CD4-positive, alpha-beta T cell treated with Interleukin-6 at 100 ng/mL for 8 hours (primary cell): ENCODE measurements at places on chromosomes 4 and X.

GRCh38 chr4:107801766-107802211 is 22.9 kb upstream of the SGMS2 start:
- DNase-seq: no peak

GRCh38 chr4:165006886-165007285 is 24.9 kb upstream of the TRIM60 start:
- DNase-seq: no peak

GRCh38 chr4:182143822-182144625 is 99.2 kb upstream of the TENM3 start:
- no peak for DNase-seq

DNA sequence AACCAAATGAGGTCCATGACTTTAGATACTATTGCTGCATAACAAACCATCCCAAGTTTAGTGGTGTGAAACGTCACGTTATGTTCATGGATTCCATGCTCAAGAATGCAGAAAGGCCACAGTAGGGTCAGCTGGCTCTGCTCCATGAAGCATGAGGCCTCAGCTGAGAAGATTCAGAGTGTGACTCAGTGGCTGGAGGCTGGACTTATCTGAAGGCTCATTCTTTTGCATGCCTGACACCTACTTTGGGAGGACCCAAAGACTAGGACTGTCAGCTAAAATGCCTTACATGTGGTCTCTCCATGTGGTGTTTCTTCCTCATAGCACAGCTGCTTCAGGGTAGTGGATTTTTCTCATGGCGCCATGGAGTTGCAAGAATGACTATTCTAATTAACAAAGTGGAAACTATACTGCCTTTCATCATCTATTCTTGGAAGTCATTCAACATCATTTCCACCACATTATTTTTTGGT is 11.5 kb upstream of the CCDC149 start:
- no peak for DNase-seq

DNA sequence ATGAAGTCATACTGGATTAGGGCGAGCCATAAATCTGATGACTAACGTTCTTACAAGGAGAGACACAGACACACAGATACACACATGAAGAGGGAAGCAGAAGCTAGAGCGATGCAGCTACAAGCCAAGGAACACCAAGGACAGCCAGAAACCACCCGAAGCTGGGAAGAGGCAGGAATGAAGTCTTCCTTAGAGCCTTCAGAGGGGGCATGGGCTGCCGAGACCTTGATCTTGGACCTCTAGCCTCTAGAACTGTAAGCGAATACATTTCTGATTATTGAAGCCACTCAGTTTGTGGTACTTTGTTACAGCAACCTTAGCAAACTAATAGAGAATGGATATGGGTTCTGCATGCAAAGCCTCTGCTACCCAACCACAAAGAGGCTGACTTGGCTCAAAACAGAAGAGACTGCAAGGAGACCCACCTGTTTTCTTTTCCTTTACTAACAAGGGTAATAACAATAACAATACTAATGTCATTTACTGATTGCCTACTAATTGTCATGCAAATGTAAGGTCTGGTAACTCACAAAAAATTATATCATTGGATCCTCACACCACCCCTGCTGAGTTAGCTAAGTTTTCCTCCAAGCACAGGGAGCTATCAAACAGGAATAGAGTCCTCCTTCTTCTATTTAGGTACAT is 10.1 kb upstream of the LDB2 start:
- DNase-seq: no peak

DNA sequence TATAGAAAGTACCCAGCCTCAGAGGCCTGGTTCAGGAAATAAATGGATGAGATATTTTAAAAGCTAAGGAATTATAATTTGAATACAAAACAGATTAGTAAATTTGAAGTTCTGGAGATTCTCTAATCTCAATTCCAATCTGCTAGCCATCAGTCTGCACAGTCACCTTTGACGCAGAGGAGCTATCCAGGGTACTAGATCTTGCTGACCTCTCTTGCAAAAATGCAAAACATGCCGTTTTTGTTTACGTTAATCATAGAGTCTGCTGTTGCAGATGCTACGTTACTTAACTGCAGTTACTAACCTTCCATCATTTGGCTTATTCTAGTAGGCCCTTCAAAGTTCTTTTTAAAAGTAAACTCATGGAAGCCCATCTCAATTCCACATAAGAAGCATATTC is 10.4 kb downstream of the CCSER1 start:
- no peak for DNase-seq

- DNase-seq: peak; percentile 51
Measured at GRCh38 chrX:101595739-101596419, 21.9 kb downstream of the ARMCX6 start.

- no peak for DNase-seq
Measured at GRCh38 chrX:40107291-40108161, 9.8 kb upstream of the BCOR start.

GRCh38 chr4:69584135-69584534 is 55.3 kb downstream of the UGT2A2 start:
- no peak for DNase-seq

DNA sequence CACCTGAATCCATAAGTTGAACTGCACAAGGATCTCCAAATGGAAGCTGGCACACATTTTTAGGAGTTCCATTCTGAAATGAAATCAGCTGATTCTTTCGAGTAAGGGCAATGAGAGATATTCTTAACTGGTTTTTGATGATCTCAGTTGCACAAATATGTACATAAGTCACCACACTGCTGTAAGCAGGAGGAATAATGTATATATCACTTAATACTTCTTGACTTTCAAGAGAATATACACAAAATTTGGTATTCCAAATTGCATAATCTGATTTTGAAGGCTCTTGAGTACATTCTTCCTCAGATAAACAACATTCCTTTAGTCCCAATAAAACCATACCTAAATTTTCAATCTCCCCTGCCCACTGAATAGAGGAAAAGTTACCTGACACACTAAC is 8.2 kb downstream of the FANCB start:
- DNase-seq: no peak

DNA sequence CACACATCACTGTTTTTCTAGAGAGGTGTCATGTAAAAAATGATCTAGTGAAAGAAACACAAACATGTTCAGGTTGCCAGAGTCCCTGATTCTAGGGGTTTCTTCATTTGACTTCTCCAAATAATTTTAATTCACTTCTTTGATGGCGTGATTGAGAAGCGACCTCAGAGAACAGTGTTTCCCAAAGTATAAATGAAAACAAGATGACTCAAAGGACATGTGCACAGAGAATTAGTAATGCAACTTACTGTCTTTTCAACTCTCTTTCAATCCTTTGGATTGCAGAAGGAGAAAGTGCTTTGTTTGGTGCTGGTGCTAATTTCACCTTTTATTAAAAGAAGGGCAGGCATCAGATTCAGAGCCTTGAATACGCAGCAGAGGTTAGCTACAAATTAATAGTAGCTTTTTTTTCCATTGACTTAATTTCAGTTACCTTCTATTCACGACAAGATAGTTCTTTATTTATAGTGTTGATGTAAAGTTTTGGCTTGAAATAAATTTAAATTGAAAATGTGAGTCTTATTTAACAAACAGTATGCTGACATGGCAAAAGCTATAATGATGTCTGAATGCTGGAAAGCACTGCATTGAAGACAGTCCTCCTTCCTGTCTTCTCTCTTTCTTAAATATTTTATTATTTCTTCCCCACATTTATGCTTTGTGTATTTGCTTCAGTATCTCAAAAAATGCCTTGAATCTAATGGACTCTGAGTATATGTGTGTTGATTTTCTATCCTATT is 85.1 kb downstream of the SLC10A7 start:
- DNase-seq: no peak

DNA sequence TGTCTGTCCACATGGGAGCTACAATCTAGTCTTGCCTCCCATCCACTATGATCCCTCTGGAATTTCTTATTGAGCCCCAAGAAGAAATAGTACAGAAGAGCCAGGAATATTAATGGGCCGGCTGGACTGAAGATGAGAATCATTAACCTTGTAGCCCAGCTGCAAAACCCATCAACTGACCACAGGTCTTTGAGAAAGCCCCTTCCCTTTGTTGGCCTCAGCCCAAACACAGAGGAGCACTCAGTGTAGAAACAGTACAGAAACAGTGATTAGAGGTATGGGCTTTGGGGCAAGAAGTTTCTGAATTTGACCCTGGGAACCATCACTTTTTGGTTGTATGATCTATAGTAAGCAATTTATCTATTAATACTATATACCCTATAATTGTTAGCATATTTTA is 76.8 kb upstream of the RAB40AL start:
- DNase-seq: no peak

- no peak for DNase-seq
Measured at GRCh38 chr4:127606823-127607222, 25.9 kb upstream of the INTU start.

- no peak for DNase-seq
Measured at GRCh38 chr4:15500701-15501100, 31.0 kb downstream of the CC2D2A start.

GRCh38 chr4:124868495-124868894 is 156.0 kb upstream of the ANKRD50 start:
- no peak for DNase-seq

DNA sequence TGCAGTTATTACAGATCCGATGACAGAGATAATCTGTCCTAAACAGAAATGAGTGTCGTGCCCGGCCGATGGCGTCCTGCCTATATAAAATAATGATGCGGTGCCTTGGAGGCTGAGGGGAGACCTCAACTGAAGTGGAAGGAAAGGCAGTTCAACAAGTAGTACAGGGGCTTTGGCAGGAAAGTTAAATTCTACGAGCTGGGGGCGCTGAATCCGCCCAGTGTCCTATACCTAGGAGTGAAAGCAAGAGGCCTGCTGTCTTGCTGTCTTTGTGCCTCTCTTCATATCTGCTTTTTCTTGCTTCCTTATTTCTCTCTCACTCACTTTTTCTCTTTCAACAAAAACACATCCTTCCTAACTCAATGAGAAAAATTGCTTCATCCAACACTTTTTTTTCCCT is 82.2 kb upstream of the PRPS2 start:
- DNase-seq: no peak

- DNase-seq: no peak
Measured at GRCh38 chr4:149796381-149796780, 19.3 kb downstream of the IQCM start.

GRCh38 chrX:103384672-103385071 is 8.3 kb downstream of the BEX3 start:
- no peak for DNase-seq

GRCh38 chrX:133575501-133576136 is 160.3 kb upstream of the GPC4 start:
- no peak for DNase-seq

GRCh38 chrX:80266979-80267378 is 153.3 kb upstream of the TENT5D start:
- no peak for DNase-seq

DNA sequence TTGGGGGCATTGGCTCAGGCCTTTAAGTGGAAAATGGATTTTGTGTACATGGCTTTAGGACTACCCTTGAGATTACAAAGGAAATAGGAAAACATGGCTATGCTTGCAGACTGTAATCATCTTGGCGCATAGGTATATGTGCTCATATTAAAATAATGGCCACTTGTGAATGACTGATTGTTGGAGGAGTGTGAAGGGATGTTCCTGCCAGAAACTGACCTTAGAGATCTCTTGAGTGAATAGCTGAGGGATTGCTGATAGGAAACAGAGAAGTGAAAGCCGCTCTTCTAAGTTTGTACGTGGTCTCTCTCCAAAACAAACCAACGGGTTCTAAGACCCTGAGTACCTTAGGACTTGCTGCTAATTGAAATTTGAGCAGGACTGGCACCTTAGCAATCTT is 186.0 kb downstream of the MGST2 start:
- DNase-seq: no peak

DNA sequence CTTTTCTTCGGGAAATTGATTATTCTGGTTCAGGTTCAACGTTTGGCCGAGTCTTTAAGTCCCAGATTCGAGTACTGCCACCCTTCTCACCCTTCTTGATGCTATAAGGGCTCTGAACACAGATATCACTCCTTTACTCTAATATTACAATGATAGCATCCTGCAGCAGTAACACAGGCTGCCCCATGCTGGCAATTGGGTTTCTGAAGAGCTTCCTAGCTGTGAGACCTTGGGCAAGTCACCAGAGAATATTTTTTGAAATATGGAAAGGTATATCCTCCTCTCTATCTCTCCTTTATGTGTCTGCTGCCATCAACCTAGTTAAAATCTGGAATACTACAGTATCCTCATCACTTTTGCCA is 297 bp upstream of the MTMR8 start:
- no peak for DNase-seq

DNA sequence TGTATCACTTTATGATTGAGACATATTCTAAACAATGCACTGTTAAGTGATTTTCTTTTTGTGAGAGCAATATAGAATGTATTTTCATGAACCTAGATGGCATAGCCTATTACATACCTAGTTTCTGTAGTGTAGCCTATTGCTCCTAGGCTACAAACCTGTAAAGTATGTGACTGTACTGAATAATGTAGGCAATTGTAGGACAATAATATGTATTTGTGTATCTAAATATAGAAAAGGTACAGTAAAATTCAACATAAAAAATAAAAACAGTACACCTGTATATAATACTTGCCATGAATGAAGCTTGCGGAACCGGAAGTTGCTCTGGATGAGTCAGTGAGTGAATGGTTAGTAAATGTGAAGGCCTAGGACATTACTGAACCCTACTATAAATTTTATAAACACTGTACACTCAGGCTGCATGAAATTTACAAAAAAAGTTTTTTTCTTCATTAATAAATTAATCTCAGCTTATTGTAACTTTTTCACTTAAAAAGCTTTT is 106.7 kb downstream of the VSIG4 start:
- no peak for DNase-seq

GRCh38 chr4:31054295-31054694 is 334.1 kb downstream of the PCDH7 start:
- no peak for DNase-seq

DNA sequence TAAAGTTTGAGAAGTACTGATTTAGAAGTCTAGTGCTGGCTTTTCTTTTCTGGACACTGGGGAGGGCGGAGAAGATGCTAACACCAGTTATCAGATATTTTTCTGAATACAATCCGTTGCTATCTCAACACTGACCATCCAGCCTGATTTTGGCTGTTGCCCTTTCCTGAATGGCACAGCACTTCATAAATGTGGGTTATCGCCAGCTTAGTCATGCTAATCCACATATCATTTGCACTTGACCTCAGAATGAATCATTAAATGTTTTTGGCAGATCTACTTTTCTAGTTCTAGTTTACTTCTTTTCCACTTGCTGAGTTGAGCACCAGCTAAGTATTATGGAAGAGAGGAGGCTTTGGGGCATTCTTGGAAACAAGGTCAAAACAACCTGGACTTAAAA is 60.8 kb upstream of the ESX1 start:
- no peak for DNase-seq

DNA sequence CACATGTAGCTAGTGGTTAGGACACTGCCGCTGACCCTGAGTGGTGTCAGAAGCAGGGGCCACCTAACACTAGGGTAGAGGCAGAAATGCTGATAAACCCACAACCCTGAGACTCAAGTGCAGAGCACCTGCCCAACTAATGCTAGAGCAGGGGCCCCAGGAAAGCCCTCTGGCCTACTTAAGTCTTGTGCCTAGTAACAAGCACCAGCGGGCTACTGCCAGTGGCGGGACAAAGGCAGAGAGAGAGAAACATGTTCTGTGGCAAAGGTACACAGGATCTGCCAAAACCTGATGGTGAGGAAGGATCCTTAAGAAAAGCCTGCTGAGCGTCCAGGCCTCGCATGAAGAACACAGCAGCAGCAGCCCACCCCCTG is 172.4 kb downstream of the PRDM5 start:
- DNase-seq: no peak

GRCh38 chr4:4857001-4857808 is 2.3 kb upstream of the MSX1 start:
- no peak for DNase-seq

GRCh38 chr4:173535957-173536356 is 5.9 kb upstream of the HAND2 start:
- no peak for DNase-seq
